Foreskin keratinocyte (primary cell): ENCODE measurements at places on chromosomes 3 and 15.

DNA sequence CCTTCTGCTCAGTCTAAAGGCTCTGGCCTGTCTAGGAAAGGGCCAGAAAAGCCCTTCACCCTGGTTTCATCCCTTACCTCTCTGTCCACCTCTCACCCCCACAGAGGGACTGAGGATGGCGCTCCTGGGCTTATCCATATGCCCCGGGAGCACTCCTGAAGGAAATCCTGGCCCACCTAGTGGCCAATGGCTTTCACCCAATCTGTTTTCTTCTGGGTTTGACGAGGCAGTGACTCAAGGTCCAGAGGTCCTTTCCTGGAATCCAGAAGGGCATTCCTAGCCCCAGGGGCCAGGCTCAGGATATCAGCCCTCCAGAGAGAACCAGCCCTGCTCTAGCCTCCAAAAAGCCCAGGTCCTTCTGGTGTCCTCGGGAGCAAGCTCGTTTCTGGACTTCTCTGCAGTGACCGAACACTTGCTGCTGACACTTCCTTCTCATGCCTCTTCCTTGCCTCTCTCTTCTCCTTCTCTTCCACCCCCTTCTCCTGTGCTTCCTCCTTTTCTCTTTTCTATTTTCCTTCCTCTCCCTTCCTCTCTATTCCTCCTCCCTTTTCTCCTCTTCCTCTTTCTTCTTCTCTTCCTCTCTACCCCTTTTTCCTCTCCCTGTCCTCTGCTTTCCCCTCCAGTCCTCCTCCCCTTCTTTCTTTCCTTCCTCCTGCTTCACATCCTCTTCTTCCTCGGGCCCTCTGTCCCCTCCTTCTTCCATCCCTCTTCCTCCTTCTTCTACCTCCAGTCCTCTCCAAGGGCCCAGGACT is 59.6 kb downstream of the RHCG start:
- DNase-seq: no peak

DNA sequence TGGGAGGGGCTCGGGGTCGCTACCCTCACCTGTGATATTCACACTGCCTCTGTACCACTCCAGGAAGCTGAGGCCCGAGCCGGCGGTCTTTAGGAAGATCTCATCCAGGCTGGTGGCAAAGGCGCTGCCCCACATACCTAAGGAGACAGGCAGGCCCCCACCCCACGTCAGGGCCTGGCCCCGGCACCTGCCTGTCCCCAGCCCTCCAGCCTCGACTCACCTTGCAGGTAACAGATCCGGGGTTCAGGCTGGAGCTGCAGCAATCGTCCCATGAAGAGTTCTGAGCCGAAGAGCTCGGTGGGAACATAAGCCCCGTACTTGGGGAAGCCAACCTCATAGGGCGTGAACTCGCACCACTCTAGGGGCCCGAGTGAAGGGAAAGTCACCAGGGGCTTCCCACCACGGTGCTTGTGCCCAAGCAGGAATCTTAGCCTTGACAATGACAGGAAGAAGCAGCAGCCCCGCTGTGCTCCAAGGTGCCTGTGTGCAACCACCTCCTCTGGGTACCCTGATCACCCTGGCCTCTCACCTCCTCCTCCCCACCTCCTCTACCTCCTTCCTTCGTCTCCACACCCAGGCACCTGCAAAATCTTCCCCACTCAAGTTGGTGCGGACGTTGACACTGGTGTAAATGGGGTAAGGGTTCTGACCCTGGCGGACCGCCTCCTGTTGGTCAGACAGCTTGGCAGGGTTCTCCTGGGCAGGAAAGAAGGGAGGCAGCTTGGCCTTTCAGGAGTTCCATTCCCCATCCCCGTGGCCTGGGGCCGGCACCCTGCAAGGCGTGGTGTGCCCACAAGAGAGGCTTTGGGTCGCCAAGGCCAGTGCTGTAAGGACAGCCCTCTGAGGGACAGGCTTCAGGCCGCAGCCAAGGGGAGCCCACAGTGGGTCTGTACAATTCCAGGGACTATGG is 10.6 kb downstream of the PLA2G4F start:
- no peak for DNase-seq

DNA sequence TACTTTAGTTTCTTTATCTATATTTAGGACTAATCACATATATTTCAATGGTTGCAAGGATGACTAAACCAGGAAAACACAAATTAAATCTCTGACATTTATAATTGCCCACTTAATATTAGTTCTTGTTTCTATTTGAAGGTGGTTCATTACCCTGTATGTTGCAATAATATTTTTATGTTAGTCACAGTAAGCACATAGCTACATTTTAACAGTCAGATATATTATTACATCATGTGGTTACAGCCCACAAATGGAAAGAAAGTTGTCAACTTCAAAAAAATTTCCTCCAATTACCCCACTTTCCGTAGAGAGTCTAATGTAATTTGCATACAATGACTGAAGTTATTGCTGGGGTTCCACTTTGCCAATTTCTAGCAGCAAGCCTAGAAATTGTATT is 114.6 kb downstream of the TUSC7 start:
- DNase-seq: peak; percentile 26

DNA sequence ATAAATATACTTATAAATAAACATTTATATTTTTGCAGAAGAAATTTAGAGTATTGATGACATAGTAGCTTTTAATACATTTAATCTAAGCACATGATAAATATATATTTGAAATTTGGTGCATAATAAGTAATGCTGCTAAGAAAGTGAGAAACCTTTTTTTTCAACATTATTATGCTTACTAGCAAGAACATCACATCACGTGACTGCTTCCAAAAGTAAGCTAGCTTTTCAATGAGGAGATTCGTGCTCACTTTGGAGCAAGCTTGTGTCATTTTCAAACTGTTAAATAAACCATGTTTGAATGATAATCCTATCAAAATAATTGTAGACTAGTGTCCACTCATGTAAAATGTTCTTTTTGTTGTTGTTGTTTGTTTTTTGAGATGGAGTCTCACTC is 109.0 kb upstream of the SLC4A7 start:
- DNase-seq: no peak

- no peak for DNase-seq
Observed at GRCh38 chr3:130839813-130840212, 54.1 kb upstream of the ATP2C1 start.

DNA sequence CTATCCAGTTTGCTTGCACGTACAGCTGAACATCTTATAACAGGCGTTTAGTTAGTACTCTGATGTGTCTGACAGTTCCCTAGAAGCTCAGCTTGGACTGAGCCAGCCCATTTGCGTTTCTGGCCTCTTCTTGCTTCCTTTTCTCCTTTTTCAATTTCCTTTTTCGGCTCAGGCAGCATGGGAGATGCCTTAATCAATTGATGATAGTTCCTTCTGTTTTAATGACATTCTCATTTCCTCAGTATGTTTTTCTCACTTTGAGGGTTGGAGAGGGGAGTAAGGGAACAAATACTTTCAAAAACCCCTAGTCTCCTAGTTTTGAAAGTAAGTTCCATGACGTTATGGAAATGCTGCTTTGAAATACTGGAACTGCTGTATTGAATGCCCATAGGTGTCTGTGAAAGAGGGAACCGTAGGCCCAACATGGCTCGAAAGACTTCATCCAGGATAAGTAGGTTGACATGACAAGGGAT is 18.9 kb downstream of the IL1RAP start:
- no peak for DNase-seq

DNA sequence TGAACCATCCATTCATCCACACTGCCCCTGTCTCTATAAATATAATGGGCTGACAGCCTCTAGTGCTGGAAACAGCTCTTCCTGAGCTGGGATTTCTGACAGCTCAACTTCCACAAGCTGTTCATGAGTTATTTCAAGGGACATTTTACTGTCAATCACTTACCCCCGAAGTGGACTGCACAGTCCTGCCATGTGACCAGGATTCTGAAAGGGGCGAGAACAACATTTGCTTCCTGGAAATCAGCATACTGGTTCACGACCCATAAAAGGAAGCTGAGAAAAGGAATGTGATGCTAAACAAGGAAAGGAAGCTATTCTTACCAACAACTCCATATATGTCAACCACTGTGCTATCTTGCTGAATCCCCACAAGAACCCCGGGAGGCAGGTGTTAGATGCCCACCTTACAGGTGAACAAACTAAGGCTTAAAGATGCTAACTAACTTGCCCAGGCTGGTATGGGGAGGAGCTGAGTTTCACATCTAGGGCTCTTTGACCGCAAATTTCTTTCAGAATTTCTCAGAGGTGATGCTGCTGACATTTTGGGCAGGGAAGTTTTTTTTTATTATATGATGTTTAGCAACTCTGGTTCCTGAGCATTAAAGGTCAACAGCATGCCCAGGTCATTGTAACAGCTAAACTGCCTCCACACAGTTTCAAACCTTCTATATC is 16.5 kb upstream of the REC114 start:
- DNase-seq: no peak

DNA sequence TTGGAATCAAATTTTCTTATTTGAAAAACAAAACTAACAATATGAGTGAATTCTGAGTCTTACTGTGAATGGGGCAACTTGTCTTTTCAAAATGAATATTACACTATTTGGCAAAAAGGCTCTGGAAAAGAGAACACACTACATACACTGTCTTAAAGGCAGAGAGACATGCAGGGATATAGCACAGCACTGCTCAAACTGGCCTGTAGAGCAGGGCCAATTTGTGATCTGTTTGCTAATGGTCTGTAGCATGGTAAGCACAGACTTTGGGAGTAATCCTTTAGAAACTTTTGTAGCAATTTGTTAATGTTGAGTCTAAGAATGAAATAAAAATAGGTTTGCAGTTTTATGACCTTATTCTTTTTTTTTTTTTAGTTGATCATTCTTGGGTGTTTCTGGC is 679.8 kb upstream of the SGO1 start:
- DNase-seq: no peak
